ENCODE measurements at places on chromosomes 2 and 18.

DNA sequence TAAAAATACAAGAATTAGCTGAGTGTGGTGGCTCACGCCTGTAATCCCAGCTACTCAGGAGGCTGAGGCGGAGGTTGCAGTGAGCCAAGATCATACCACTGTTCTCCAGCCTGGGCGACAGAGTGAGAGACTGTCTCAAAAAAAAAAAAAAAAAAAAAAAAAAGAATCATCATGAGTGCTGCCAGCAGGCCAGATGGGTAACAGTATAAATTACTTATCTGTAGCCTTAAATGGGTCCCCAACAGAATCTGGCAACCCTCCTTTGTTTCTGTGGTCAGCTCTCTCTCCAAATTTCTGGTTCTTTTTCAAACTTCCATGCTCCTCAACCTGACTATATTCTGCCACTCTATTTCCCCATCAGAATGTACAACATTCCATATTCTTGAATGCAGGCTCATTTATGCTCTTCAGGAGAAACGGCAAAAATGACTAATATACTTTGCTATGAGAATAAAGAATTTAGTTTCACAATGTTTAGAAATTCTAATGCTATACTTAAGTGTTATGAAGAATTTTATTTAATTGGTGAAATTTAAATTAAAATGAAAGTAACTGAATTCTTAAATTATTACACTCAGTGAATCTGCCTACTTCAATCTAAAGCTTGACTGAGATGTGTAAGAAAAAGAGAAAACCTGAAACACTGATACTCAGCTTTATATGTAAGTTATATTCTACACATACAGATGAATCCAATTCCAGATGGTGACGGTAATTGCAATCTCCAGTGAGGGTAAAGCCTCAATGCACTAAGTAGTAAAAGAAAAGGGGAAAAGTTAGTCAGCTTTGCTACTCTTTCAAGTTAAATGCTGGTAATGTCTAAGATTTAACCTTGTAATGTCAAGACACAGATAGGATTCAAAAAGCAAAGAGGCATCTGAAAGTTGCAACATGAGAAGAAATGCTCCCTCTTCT lies 24.8 kb downstream of the LPIN2 start:
- DNase-seq: no peak

DNA sequence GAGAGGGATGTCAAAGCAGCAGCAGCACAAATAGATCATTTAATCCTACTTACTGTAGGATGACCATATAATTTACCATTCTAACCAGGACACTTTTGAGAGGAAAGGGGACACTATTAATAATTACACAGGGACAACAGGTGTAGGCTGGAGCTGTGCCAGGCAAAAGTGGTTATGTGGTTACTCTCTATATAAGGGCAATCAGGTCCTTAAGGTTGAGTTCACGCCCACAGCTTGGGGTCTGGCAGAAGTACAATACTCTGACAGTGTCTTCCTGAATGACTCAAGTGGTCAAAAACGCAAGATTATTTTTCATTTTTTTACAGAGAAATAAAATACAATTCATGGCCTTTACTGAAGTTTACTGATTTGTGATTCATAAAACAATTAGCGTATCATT lies 2.8 kb downstream of the PREPL start:
- DNase-seq: no peak

DNA sequence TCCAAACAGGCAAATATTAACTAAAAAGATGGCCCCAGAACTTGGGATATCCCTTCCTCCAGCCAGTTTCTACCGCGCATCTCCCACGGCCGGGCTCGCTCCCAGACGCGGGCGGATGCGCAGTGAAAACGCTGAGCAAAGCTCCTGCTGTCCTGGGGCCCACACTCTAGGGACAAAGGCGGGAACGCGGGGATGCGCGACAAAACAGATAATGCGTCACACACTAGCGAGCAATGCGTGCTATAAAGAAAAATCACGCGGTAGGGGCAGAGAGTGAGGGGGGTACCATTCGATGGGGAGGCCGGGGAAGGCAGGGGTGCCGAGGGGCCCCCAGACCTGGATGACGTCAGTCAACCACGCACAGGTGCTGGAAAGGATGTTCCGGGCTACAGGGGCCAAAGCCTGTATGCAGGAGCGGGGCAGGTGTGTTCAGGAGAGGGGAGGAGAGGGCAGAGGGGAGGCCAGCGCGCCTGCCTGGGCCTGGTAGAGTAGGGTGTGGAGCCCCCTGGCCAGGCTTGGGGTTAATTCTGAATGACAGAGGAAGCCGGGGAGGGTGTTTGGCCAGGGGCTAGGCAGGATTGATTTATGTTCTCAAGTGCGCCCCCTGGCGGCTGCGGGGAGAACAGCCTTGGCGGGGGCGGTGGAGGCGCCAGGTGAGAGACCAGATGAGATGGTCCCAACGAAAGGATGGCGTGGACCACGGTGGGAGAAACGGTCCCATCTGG lies 14.9 kb upstream of the ITM2C start:
- peak; percentile 95 for DNase-seq

- no peak for DNase-seq
These were observed 7.3 kb downstream of the PRADC1 start for GRCh38 chr2:73225513-73226360.

Measured in GM23338 (cell line).